Uterus (tissue), 4 donors: ENCODE measurements at places on chromosomes 4 and X. TPM values are rescaled to one million over a fixed set of nuclear protein-coding genes. Genes with fewer than 3 reads are reported as not detected.

- DNase-seq = no peak
Observed at GRCh38 chr4:46073778-46074177, 50.1 kb downstream of the GABRG1 start.

GRCh38 chr4:48049483-48049882, 32.9 kb downstream of the NIPAL1 start:
- no peak for DNase-seq

- DNase-seq = no peak
Observed at GRCh38 chrX:31038575-31039326, 33.1 kb downstream of the FTHL17 start.

GRCh38 chr4:1996866-1997611, 11.7 kb downstream of the NELFA start:
- no peak for DNase-seq

The BEND2 gene
- total RNA-seq = not detected

DNA sequence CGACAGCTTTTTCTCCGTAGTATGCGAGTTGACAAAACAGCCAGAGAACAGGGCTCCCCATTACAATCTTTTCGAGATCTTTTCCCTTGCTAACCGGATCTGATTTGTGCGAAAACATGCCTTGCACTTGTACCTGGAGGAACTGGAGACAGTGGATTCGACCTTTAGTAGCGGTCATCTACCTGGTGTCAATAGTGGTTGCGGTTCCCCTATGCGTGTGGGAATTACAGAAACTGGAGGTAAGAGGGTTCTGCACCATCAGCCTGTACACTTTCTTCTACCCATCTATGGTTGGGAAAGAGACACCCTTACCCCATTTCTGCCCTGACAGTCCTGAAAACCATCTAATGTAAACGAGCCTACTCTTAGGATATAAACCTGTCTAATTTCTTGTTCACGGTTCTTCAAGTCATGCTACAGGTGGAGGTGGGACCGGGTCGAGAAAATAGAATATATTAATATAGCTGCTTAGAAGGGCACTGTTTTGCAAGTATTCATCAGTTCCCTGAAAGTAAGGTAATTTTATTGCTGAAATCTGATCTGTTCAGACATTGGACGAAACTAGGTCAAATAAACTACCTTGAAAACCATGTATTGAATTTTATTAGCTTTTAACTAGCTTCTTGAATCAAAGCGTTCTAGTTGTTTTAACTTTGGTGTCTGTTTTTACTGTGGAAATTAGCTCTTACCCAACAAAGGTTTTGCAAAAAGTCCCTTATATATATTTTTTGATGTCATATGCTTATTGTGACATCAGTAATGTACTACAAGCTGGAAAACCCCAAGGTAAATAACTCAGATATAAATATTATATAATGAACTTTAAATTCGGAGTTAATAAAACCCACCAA, 869 bp downstream of the TMEM184C start:
- DNase-seq = no peak

DNA sequence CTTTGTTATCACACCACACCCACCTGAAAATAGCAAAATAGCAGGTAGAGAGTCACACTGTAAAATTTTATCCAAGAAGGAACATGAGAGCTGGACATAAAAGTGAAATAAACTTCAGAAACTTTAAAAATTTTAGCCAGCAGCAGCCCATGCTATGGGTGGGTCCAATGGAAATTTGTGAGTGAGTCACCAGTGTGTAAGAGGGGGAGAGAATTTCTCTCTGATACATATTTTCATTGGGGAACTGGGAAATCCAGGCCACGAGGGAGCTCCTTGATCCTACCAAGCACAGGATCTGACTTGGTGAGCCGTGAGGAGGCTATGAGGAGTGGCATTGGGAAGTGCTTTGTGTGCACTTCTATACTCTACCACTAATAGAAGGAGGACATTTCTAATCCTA, 136.3 kb downstream of the FAAH2 start:
- no peak for DNase-seq

DNA sequence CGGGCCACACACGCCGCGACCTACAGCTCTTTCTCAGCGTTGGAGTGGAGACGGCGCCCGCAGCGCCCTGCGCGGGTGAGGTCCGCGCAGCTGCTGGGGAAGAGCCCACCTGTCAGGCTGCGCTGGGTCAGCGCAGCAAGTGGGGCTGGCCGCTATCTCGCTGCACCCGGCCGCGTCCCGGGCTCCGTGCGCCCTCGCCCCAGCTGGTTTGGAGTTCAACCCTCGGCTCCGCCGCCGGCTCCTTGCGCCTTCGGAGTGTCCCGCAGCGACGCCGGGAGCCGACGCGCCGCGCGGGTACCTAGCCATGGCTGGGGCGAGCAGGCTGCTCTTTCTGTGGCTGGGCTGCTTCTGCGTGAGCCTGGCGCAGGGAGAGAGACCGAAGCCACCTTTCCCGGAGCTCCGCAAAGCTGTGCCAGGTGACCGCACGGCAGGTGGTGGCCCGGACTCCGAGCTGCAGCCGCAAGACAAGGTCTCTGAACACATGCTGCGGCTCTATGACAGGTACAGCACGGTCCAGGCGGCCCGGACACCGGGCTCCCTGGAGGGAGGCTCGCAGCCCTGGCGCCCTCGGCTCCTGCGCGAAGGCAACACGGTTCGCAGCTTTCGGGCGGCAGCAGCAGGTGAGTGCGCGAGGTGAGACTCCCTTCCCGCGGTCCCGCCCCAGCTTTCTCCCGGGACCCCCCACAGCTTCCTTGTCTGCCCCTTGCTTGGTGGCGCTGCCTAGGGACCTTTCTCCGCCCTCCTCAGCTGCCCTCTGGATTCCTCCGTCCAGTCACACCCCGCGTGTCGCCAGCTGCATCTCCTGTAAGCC, 678 bp downstream of the BMP3 start:
- no peak for DNase-seq

The USP17L25 gene
- total RNA-seq = not detected

- no peak for DNase-seq
Observed at GRCh38 chr4:47287735-47288134, 175.8 kb downstream of the COMMD8 start.

DNA sequence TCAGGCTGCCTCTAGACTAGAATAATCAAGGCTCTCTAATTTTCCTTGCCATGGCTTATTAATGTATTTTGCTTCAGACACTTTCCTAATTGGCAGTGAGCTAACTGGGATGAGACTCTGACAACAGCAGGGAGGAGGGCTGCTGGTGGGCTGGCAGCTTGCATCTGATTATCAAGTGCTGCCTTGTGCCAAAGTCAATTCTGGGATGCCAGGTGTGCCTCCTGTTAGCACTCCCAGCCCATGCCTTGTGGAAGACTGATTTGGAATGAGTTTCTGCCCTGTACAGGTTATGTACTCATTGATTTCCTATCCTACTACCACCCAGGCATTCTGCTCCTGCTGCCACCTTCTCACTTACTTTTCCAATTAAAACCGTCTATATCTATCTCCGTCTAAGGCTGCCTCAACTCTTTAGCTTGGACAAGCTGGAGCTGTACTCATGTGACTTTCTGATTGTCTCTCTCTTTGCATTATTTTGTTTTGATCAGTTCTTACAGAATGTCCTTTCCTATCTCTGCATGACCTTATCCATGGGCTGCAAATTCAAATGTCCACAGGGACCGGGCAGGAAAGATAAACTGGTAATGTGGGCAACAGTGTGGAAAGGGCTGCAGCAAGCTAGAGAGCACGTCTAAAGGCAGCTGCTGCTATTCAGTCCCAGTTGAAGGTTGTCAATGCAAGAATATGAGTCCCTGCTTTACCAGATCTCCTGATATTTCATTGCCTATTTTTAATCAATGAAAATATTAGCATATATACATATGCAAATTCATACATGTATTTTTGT, 112.6 kb downstream of the GABRA2 start:
- DNase-seq = no peak

The KIAA1210 gene
- total RNA-seq = not detected

DNA sequence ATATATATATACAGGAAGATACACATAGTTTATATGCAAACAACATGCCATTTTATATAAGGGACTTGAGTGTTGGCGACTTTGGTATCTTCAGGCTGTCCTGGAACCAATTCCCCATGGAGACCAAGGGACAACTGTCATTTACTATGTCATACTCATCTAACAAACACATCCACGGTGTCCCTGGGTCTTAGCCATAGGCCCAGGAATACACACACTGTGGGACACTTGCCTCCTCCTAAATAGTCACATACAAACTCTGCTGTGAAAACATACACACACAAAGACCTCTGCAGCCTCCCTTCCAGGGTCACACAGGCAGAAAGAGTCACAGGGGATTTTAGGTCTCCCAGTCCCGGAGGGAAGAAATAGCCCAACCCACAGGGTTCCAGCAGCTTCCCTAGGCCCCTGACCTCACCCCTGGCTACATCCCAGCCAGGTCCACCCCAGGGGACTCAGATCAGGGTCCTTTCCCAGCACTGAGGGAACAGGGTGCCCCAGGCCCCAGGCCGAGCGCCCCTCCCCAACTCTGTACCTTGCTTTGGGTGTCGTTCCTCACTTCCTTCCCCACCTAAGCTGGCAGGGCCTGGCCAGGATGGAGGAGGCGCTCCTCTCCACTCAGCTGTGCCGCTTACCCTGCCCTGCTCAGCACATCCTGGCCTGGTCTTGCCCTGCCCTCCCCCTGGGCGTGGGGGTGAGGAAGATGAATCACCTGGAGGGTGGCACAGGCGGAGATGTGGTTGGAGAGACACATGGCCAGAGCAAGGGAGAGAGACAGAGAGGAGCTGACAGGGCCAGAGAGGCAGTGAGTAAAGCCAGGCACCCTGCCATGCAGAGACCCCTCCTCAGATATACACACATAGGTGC, 21.8 kb downstream of the FGD1 start:
- no peak for DNase-seq

DNA sequence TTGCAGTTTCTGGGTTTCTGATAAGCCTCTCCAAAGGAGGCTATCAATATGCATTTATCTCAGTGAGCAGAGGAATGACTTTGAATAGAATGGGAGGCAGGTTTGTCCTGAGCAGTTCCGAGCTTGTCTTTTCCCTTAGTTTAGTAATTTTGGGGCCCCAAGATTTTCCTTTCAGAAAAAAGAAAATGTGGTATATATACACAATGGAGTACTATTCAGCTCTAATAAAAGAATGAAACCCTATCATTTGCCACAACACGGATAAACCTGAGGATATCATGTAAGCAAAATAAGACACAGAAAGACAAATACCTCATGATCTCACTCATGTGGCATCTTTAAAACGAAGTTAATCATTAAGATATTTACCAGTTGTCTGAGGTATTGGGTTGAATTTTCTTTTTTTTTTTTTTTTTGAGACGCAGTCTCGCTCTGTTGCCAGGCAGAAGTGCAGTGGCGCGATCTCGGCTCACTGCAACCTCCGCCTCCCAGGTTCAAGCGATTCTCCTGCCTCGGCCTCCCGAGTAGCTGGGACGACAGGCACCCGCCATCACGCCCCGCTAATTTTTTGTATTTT, 540 bp downstream of the ZNF721 start:
- DNase-seq = no peak

GRCh38 chr4:78099058-78099457, 41.9 kb downstream of the FRAS1 start:
- DNase-seq = no peak

- no peak for DNase-seq
Observed at GRCh38 chr4:142416711-142417275, 429.3 kb downstream of the INPP4B start.

DNA sequence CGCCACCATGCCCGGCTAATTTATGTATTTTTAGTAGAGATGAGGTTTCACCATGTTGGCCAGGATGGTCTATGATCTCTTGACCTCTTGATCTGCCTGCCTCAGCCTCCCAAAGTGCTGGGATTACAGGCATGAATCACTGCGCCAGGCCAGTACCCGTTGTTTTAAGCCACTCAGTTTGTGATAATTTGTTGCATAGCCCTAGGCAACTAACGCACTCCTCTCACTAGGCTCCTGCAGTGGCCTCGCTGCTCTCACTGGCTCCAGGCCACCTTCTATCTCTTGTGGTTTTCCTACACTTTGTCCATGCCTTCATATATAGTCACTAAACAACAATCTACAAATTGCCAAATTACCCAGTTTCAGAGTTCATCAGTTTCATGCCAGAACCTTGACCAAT, 58.1 kb downstream of the DCHS2 start:
- no peak for DNase-seq

The MFAP3L gene
- total RNA-seq = 18.5 TPM

The CLDN34 gene
- 1.2 TPM for total RNA-seq

The BDH2 gene
- 77.1 TPM for total RNA-seq

The EREG gene
- not detected for total RNA-seq

The STARD8 gene
- total RNA-seq = 21.3 TPM

The HOPX gene
- 37.4 TPM for total RNA-seq

GRCh38 chr4:7244751-7245320, 52.5 kb downstream of the SORCS2 start:
- no peak for DNase-seq

The HMGB2 gene
- total RNA-seq = 93.0 TPM

GRCh38 chr4:40228497-40229365, 31.9 kb downstream of the RHOH start:
- no peak for DNase-seq

The IQSEC2 gene
- total RNA-seq = 4.1 TPM

DNA sequence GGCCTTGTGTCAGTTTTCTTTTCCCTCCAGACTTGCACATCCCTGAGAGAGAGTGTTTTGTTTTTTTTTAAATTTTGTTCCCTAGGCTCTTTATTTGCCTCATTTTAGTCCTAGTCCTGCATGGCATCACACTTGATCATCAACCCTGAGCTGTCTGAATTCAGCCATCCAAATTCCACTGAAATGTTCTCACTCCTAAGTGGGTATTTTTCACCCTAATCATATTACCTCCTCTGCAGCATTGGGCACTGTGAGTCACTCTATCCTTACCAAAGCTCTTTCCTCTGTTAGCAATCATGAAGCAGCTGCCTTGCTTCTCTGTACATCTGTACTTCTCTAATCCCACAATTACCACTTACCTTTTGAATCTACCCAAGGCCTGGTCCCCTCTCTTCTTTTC, 356.6 kb upstream of the MAGEB2 start:
- no peak for DNase-seq

DNA sequence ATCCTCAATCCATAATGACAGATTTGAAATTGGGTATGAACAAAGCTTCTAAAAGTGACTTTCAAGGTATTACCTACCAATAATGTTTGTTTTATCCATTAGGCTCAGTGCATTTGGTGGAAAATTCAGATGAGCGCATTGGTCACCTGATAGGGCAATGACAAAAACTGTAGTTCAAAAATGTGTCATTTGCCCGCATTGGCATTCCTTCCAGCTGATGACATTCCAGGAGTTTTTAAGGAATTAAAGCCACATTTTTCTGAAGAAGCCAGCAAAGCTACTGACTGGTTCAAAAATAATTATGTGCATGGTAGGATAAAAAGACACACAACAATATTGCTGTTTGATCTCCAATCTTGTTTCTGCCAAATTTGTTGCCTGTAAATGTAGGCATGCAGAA, 473.4 kb upstream of the CPEB2 start:
- DNase-seq = no peak

DNA sequence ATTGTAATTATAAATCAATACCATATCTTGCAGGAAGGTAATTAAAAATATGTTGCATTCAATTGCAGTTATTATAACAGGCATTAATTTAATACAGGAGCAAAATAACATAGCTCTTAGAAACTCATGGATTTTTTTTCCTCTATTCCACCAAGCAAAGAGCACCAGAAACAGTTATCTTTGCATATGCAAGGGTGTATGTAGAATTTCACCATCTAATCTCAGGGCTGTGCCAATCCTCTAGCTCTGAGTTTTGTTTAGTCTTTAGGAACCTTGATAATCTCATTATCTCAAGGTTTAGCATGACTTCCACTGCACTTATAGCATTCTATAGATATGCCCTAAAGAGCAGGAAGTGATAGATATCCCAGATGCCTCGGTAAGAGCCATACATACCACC, 197.5 kb downstream of the VEGFC start:
- DNase-seq = no peak
